CD4-positive, alpha-beta T cell treated with Interleukin-2 at 100 ng/mL for 4 hours (primary cell): ENCODE measurements at places on chromosomes 11 and 22.

DNA sequence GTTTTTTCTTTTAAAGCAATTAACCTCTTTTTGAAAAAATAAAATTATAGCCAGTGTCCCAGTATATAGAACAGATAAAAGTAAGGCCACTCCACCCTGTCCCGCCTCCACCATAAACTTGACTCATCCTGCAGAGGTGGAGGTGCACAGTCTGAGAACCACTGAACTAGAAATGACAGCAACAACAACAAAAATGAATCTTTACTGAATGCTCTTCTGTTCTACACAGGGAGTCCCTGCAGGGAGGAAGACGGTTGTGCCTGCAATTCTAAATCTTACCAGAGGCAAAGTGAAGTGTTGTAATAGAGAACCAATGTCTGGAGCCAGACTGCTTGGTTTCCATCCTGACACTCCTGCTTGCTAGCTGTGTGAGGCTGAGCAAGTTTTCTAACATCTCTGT lies 162.3 kb downstream of the FBXO7 start:
- DNase-seq = no peak

GRCh38 chr22:45296628-45297297 lies 12.0 kb downstream of the UPK3A start:
- peak; percentile 52 for DNase-seq

- DNase-seq = no peak
Measured at GRCh38 chr11:128621601-128622501, 34.5 kb upstream of the ETS1 start.

GRCh38 chr11:78533399-78533798 lies 41.3 kb downstream of the NARS2 start:
- DNase-seq = no peak

DNA sequence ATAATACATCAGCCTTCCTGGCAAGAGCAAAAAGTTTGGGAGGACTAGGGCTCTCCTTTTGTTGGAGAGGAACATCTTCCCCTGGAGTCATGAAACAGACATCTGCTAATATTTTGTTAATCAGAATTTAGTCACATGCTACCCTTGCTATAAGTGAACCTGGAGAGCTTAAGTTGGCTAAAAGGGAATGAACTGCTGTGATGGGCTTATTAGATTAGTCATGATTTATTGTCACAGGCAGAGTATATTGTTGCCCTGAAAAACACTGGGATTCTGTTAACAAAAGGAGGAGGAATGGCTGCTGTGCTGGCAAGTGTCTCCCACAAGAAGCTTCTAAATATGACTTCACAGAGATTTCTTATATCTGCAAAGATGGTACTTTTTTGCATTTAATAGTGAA lies 16.0 kb downstream of the TCP11L1 start:
- no peak for DNase-seq

DNA sequence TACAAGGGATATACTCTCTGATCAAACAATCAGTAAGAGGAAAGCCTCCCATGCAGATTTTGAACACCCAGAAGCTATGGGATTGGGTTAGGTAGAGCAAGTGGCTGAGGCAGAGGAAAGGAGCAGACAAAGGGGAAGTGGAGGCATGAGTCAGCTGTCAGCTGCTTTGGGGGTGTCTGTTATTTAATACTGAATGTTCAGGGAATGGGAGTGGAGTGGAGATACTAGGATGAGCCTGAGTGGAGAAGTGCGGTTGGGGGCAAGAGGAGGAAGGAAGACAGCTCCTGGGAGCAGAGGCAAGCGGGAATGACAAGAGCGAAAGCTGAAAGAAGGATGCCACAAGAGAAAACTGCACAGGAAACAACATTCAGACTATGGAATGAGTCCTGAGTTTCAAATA lies 22.7 kb upstream of the TMPRSS5 start:
- DNase-seq = no peak

- no peak for DNase-seq
Measured at GRCh38 chr11:88167853-88168252, 7.4 kb downstream of the RAB38 start.

DNA sequence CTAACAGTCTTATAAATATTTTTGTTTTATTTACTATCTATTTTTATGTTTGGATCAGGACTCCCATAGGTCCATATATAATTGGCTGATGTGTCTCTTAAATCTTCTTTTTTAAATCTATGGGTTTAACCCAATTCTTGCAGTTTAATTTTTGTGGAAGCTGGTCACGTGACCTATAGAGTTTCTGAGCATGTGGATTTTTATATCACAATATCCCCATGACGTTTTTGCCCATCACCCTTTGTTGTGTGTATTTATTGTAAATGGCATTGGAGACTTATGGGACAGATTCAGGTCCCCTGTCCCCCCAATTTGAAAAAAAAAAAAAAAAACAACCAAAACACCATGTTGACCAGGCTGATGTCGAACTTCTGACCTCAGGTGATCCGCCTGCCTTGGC lies 78.8 kb upstream of the PRODH start:
- DNase-seq = no peak

GRCh38 chr22:20021196-20022181 lies 579 bp downstream of the TANGO2 start:
- no peak for DNase-seq

DNA sequence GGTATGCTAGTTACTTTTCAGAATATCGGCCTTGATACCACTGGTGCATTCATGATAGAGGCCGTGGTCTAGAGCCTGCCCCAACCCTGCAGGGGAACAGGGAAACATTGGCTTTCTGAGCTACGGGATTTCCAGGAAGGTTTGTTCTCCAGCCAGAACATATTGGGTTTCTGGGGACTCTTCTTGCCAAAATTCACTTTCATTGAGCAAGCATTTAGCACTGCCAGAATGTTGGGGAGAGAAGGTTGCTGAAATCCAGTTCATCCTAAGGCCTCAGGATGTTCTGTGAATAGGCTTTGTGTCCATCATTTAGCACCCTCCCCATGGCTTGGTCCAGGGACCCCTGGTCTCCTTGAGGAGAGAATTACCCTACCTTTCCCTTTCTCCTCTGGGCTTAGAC lies 36.7 kb downstream of the DRG1 start:
- no peak for DNase-seq

GRCh38 chr11:79018371-79018849 lies 422.4 kb downstream of the TENM4 start:
- no peak for DNase-seq

DNA sequence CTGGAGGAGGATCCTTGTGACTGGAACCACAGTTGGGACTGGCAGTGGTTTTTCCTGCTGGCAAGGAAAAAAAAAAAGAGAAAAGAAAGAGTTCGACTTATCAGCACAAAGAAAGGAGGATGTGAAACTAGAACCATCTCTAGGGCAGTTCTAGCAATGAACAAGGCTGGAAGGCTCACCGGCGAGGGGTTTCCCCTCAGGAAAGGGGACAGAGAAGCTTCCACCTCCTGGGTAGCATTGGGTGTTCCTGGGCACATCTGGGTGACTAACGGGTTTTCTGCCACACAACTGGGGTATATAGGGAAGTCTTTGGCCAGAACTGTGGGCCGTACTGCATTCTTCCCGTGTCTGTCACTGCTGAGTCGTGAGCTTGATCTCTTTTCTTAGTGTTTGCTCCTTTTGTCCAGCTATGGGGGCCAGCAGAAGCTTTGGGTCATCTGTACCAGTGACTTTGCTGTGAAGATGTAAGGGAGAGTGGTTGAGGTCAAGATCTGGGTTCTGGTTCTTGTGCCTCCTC lies 109.4 kb upstream of the OR4B1 start:
- peak; percentile 32 for DNase-seq

- DNase-seq = no peak
Measured at GRCh38 chr11:64759131-64759721, 548 bp downstream of the PYGM start.

DNA sequence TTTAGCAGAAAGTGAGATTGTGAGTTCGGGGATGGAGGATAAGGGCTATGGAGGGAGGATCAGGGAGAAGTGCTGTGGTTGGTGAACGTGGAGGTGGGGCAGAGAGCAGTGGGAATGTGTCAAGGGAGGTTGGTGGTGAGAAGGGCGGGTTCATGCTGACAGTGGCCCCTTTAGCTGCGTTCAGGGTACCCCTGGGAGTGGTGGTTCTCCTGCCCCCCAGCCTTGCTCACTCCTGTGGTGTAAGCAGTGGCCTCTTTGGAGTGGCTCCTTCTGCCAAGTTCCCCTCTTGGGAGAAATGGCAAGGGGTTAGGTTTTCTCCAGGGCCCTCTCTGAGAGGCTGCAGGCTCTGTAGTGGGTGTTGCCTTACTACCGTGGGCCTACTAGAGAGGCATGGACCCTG lies 16.1 kb upstream of the NECTIN1 start:
- no peak for DNase-seq

DNA sequence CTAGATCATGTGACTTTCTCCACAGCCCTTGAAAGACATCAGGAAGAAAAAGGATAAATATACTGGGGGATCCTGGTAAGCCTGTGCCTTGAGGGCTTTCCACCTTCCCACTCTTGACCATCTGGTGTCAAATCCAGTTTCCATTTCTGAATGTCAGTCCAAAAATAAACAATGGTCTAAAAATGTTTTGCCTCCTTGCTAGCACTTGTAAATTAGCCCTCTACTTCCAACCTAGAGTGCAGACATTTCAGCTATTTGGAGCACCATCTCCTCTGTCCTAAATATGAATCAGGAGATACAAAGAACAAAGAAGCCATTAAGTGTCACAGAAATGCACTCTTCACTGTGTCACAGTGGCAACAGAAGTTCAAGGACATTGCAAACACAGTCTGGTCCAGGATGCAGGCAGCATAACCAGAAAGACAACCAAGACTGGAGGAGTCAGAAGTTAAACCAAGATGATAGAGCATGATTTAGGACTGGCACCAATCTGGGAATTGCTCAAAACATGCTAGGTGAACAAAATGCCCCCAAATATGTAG lies 88.1 kb downstream of the CCDC34 start:
- DNase-seq = no peak

- no peak for DNase-seq
Measured at GRCh38 chr11:25602149-25602548, 729.8 kb upstream of the ANO3 start.

- DNase-seq = no peak
Measured at GRCh38 chr22:27431896-27432295, 369.7 kb downstream of the MN1 start.

DNA sequence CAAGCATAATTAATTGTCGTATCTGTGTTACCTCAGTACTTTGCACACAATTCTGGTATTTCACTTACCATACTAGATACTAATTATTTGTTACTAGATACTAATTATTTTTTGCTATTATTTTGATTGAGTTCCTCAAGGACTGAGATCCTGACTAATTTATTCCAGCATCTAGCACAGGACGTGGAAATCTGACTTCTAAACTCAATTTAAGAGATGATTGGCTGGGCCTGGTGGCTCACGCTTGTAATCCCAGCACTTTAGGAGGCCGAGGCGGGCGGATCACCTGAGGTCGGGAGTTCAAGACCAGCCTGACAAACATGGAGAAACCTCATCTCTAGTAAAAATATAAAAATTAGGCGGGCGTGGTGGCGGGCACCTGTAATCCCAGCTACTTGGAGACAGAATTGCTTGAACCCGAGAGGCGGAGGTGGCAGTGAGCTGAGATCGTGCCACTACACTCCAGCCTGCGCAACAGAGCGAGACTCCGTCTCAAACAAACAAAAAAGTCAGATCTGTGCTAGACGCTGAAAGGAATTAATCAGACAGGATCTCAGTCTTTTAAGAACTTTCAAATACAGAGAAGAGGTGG lies 527 bp upstream of the MRPL48 start:
- DNase-seq = no peak

GRCh38 chr22:48949375-48950149 lies 878.1 kb downstream of the BRD1 start:
- DNase-seq = no peak
